A549 treated with DMSO at 1 μM for 4 hours (cell line): ENCODE measurements at places on chromosomes 13 and 19. TPM values are rescaled to one million over a fixed set of nuclear protein-coding genes. Genes with fewer than 3 reads are reported as not detected.

LSM7 gene
- total RNA-seq: 127 to 156 TPM (median 143 TPM) in 5 replicates

ZNF568 gene
- total RNA-seq: 0.68 to 1.4 TPM (median 1.0 TPM) in 5 replicates

DCAF15 gene
- total RNA-seq: 18.0 to 22.4 TPM (median 18.5 TPM) in 5 replicates

ZNF135 gene
- 0.04 TPM in 1 of 5 replicates, not detected in the others for total RNA-seq

WASF3 gene
- 0.12 to 0.22 TPM (median 0.17 TPM) in 5 replicates for total RNA-seq

ICAM4 gene
- 0.09 to 0.17 TPM (median 0.11 TPM) in 4 of 5 replicates, not detected in the other for total RNA-seq

SOX1 gene
- total RNA-seq: not detected in 5 replicates

SLC17A7 gene
- total RNA-seq: 0.49 to 0.63 TPM (median 0.61 TPM) in 5 replicates

TPGS1 gene
- total RNA-seq: 10.7 to 15.7 TPM (median 14.1 TPM) in 5 replicates

ACP7 gene
- total RNA-seq: 0.09 to 0.23 TPM (median 0.16 TPM) in 4 of 5 replicates, not detected in the other

MISP gene
- 86.2 to 99.9 TPM (median 95.7 TPM) in 5 replicates for total RNA-seq

METTL21C gene
- total RNA-seq: not detected in 5 replicates

ERICH4 gene
- total RNA-seq: not detected in 5 replicates

HIPK4 gene
- 0.19 to 0.31 TPM (median 0.26 TPM) in 5 replicates for total RNA-seq

KLK6 gene
- total RNA-seq: 0.19 to 0.51 TPM (median 0.29 TPM) in 5 replicates

GGN gene
- total RNA-seq: 0.16 to 0.47 TPM (median 0.26 TPM) in 5 replicates

TMIGD2 gene
- not detected in 5 replicates for total RNA-seq

LILRB5 gene
- total RNA-seq: 0.02 TPM in 1 of 5 replicates, not detected in the others
